ENCODE measurements at places on chromosomes 4 and X.

- DNase-seq: no peak
Measured at GRCh38 chrX:110511238-110511637, 152.6 kb downstream of the RTL9 start.

DNA sequence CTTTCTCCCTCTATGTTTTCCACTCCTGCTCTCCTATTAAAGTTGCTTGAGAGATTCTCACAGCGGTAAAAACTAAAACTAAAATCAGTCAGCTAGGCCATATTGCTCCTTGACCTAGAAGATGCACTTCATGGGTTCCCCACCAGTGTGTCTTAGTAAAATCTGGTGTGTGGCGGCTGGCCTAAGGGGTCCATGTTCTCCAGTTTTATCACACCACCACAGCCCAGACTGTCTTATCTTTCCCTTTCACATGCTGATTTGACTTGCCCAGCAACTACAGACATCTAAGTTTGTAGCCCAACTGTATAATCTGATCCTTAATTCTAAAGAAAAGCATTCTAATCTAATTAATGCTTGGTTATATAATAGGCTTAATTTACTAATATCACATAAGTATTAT lies 68.0 kb downstream of the ATP8A1 start:
- DNase-seq: no peak

DNA sequence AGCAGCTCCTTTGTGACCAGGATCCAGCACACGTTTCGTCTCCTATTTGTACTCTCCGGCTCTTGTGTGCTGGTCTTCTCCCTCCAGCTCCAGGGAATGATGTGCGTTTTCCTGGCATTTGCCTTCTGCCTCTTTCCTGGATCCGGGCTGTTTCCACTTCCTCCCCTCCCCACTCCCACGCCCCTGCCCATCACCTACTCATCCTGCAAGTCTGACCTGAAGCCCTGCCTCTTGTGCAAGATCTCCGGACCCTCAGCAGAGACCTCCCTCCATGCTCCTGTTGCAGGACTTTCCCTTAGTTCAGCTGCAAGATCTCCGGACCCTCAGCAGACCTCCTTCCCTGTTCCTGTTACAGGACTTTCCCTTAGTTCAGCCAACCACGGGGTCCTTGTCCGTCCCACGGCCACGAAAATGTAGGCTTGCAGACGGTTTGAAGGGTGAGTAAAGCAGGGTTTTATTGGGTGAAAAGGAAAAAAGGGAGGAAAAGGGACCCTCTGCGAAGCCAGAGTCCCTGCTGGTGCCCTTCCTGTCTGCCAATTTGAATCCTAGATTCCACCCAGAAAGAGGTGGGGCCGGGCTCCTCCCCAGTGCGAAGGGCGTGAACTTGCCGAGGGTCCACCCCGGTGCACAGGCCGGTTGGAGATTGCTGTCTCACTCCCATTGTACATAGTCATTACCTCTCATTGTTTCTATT lies 74.4 kb upstream of the IRF2 start:
- DNase-seq: no peak

DNA sequence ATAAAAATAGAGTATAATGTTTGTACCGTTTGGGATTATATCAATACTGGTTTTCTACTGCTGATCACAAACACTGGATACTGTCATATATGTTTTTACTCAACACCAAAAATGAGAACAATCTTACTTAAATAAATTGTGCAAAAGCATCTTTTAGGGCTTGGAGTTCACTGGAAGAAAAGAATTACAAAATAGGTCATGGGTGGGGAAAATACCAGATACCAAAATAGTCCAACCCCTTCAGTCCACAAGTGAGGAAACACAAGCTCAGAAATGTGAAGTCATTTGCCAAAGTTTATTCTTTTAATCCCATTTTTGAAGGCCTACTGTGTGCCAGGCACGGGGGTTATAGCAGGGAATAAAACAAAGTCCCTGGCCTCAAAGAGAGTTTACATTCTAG lies 64.4 kb downstream of the ADGRG2 start:
- DNase-seq: no peak

DNA sequence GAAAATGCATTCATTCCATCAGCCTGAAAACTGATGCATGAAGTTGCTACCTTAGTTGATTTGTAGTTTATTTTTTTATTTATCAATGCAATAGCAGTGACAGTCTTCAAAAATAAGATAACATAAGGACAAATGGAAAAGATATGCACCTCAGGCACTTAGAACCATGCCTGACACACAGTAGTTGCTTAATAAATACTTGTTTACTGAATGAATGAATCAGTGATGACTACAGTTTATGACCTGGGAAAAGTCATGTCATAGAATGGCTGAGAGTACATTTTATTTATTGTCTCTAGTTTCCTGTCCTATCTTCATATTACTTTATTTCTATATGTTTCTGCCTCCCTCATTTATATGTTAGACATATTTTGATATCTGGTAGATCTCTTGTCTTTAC lies 171.8 kb downstream of the TLL1 start:
- no peak for DNase-seq

DNA sequence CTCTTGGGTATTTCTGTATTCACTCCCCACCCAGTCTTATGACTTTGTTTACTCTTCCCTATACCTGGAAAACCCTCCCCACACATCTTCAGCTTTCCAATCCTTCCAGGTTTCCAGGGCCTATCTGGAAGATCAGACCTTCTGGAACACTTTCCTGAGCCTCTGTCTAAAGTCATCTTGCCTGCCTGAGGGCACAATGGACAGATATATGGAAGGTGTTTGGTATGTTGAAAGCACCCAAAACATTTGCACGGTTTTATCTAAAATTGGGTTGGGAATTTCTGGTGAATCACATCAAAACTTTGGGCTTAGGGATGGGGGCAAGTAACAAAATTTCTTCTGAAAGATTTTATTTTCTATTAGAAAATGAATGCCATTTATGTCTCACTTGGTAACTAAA lies 16.0 kb downstream of the CLDN2 start:
- no peak for DNase-seq

DNA sequence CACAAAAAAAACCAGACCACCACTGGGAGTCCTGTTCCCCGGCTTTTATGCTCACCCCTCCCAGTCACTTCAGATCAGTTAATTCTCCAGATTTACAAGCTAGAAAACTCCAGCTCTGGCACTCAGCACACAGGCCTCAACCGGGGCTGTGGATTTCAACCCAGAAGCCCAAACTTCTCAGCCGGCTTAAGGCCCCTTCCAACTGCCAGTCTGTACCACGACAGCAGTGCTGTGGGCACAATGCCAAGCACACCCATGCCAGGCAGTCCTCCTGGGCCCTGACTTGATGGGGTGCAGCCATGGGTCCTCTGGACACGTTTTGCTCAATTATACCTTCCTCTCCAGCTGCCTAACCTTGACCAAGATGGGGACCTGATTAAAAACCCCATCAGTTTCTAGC lies 12.2 kb downstream of the SOD3 start:
- no peak for DNase-seq

DNA sequence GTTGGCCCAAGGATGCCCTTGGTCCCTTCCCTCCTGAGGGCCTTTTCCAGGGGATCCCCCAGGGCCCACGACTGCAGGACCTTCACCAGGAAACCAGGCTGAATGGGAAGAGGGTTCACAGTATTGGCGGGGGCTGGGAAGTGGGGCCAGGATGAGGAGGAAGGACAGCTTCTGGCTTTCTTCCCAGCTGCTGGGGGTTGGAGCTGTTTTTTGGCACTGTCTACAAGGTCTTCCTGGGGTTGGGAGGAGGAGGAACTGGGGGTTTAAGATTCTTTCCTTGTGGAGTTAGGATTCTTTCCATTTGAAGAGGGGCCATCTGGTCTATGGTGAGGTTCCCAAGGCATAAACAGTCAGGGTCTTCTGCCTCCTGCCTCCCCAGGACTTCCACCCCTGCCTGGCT lies 64.8 kb downstream of the KIF4A start:
- no peak for DNase-seq

DNA sequence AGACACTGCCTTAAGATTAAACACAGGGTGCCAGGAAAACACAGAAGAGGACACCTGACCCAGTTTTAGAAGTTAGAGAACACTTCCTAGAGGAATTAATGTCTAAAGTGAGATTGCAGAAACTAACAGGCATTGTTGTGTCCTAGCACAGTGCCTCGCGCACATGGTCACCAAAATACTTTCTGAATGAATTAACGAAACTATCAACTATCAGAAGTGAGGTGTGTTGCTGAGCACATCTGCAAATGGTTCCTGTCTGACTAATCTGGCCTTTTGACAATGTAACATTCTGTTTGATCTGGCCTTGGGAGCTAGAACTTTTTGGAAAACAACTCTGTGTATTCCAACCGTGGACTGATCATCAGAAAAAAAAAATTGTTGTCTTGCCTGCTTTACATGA lies 556.8 kb upstream of the LCORL start:
- no peak for DNase-seq

- DNase-seq: no peak
Measured at GRCh38 chr4:102259702-102260101, 85.6 kb downstream of the SLC39A8 start.

DNA sequence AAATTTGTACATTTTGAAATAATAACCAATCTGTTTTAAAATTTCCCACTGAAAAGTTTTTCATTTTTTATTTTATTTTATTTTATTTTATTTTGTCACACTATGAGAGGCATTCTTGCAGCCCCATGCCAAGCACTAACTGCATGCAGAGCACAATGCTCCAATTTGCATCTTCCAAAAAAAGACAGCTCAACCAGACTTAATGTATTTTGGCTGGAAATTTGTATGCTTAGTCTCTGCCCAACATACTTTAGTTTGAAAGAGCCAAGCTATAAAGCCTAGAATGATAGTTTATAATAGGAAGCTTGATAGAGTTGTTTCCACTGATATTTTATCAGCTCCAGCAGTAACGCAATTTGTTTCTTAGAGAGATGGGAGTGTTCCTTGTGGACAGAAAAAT lies 235.5 kb downstream of the GALNTL6 start:
- no peak for DNase-seq

DNA sequence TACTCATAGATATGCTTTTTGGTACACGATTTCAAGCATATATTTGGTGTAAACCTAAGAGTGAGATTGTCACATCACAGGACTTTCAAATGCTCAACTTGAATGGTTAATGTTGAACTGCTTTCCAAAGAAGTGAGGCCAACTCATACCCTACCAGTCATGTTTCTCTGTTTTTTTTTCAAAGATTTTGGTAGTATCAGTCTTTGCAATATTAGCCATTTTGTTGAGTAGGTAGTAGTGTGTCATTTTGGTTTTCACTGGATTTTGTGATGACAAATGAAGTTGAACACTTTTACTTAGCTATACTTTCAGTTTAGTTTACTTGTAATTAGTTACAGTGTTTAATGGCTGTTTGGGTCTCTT lies 12.5 kb upstream of the HS3ST1 start:
- no peak for DNase-seq
